ENCODE measurements at places on chromosomes 12 and 14. TPM values are rescaled to one million over a fixed set of nuclear protein-coding genes. Genes with fewer than 3 reads are reported as not detected.

The GNPTAB gene
- total RNA-seq, result 13.6 TPM

The GPR137C gene
- 7.8 TPM for total RNA-seq

The AACS gene
- 18.6 TPM for total RNA-seq

The GLT1D1 gene
- total RNA-seq, result 0.14 TPM

The CCDC60 gene
- total RNA-seq, result not detected

The REM2 gene
- not detected for total RNA-seq

The DEGS2 gene
- 0.95 TPM for total RNA-seq

The GLIPR1L1 gene
- not detected for total RNA-seq

The RPS26 gene
- total RNA-seq, result 1,581 TPM

The LTB4R2 gene
- total RNA-seq, result 5.4 TPM

The LBHD2 gene
- total RNA-seq, result not detected

The MANSC4 gene
- not detected for total RNA-seq

The BAZ1A gene
- total RNA-seq, result 9.1 TPM

The ZDHHC22 gene
- total RNA-seq, result 0.25 TPM

The NTF3 gene
- total RNA-seq, result not detected

The BCL2L14 gene
- total RNA-seq, result not detected

The PLXNC1 gene
- not detected for total RNA-seq

The PTPRR gene
- total RNA-seq, result not detected

The SERPINA5 gene
- not detected for total RNA-seq

The SLC7A8 gene
- total RNA-seq, result 14.5 TPM

The ABCD2 gene
- not detected for total RNA-seq

The KRT3 gene
- not detected for total RNA-seq

The KRT73 gene
- total RNA-seq, result not detected

The VRTN gene
- not detected for total RNA-seq

The KRT79 gene
- not detected for total RNA-seq

The TMEM233 gene
- not detected for total RNA-seq

The FAM186B gene
- total RNA-seq, result not detected

The IRAK3 gene
- total RNA-seq, result not detected

The ASB2 gene
- total RNA-seq, result 7.9 TPM

The KRT83 gene
- total RNA-seq, result 0.07 TPM

The MSRB3 gene
- 147 TPM for total RNA-seq

The FUT8 gene
- total RNA-seq, result 28.3 TPM

The STXBP6 gene
- 2.1 TPM for total RNA-seq

The KCNC2 gene
- not detected for total RNA-seq

The FAM90A1 gene
- total RNA-seq, result not detected

The ERP27 gene
- total RNA-seq, result not detected

The PIWIL1 gene
- total RNA-seq, result 0.74 TPM

The RAB5B gene
- 16.9 TPM for total RNA-seq

The PLEKHA5 gene
- 14.7 TPM for total RNA-seq

The SIX1 gene
- total RNA-seq, result 0.31 TPM
